Mesenchymal stem cell (in vitro differentiated cells and primary cell): ENCODE measurements at places on chromosomes 12 and 14.

DNA sequence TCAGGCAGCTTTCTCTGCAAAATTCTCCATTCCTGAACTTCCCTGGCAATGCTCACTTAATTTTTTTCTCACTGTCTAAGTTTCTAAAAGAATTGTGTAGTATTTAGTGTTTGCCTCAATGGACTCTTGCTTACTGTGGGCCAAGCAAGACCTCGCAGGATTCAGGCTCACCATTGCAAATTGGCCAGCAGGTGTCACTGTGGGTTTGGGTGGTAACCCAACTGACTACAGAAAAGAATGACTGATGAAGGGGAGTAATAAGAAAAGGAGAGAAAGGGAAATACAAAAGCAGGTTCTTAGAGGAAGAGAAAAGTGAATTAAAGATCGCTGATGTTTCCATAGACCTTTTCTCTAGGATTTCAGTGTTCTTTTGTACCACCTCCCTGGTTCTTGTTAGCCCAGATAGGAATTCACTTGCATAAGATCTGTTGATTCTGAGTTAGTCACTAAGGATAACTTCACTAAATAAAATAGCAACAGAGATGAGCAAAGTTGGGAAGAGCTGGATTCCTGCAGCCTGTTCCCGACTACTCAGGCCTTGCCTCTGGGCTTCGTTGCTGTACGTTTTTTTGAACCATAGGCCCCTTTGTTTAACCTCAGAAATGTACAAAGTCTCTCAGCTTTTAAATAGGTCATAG lies 386.5 kb upstream of the DDHD1 start:
- peak; percentile 88 for DNase-seq

- DNase-seq: no peak
These were observed 11.7 kb upstream of the SLC17A8 start for GRCh38 chr12:100345020-100345767.

DNA sequence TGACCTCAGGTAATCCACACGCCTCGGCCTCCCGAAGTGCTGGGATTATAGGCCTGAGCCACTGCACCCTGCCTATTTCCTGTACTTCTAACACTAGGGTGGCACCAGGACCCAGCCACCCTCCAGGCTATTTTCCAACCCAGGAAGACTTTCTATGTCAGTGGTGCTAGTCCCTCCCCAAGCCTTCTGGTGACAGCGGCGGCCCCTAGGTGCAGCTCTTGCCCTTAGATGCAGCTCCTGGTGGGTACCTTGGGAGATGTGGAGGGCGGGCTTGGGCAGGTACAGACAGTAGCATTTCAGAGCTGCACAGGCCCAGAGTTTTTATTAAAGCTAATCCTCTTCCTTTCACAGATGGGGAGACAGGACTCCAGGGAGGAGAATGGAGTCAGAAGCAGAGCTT lies 62.8 kb downstream of the SRRM4 start:
- no peak for DNase-seq

DNA sequence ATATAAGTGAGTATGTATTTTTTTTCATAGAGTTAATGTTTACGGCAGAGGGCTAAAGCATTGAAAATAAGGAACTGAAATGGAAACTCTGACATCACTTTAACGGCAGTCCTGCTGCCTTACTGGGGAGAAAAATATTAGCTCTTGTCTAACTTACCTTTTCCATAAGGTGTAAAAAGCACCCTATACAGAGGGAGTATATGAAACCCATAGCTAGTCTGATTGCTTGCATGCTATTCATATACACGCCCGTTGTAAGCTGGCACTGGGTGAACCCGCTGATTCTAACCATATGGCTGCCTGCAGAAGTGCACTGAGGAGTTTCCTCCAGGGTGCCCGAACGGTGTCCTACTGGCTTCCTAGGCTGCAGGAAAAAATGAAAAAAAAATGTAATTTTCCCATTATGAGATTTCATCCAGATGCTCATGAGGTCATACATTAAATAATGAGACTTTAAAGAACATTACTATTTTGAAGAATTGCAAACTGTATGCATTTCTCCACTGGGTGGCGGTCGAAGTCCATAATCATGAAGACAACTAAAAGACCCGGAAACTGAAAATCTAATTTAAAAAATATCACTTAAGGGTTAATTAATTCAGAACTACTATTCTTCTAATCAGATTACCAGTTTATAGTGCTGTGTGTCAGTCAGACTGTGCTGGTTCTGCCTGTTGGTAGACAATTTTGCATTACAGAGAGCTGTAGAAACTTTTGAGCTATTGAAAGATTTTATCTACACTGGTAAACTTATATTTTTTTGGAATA lies 144.7 kb downstream of the ALX1 start:
- peak; percentile 42 for DNase-seq

DNA sequence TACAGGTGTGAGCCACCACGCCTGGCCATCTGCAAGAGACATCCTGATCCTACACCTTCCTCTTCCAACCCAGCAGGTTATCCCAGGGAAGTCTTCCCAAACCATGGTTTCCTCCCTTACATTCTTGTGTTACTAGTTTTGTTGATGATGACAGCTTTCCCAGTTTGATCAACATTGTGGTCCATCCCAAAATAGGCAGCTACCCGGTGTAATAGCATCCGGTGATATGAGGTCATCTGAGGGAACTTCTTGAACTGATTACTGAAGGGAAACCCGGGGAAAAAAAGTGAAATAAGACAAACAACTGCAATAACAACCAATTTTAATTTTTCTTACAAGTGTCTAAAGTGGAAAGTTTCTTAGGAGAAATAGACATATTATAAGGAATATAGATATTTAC lies 45.3 kb upstream of the STAC3 start:
- no peak for DNase-seq

DNA sequence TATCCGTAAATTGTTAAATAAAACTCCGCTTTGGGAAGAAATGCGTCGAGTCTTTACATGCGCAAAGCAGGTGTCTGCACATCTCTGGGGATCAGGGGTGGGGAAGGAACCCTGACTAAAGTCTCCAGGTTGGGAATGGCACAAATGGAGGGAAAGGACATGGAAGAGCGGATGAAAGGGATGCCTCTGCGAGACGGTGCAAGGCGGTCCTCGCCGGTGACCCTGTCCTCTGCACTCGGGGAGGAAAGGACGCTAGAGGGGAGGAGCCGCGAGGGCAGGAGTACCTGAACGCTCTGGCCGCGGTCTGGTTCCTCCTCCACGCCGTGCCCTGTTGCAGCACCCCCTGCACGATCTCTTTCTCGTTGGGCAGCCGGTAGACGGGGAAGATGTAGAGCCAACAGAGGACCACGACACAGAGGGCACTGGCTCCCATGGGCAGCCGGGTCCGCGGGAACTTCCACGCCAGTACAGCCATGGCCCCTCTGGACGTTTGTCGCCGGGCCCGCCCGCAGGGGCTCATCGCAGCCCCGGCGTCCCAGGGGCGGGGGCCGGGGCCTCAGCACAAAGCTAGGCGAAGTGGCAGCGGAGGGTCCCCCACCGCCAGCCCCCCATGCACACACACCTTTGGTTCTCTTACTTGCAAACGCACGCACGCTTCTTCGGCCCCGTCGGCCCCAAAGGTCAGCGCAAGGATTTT lies 646 bp downstream of the ST8SIA1 start:
- no peak for DNase-seq

GRCh38 chr12:70482764-70483163 lies 116.7 kb downstream of the KCNMB4 start:
- no peak for DNase-seq

DNA sequence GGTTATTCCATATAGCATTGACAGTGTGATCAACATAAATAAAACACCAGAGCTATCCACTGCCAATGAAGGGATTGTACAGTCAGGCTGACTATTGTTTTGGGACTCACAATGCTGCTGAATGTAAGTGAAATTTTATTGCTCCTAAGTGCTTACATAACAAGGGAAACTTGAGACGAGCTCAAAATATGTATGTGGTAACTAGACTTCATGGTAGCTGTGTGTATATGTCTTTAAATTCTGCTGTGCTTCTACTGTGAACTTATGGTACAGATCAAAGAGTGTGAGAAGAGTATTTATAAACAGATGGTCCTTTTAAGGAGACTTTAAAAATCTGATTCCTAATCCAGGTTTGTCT lies 6.9 kb downstream of the FLRT2 start:
- DNase-seq: peak; percentile 34

DNA sequence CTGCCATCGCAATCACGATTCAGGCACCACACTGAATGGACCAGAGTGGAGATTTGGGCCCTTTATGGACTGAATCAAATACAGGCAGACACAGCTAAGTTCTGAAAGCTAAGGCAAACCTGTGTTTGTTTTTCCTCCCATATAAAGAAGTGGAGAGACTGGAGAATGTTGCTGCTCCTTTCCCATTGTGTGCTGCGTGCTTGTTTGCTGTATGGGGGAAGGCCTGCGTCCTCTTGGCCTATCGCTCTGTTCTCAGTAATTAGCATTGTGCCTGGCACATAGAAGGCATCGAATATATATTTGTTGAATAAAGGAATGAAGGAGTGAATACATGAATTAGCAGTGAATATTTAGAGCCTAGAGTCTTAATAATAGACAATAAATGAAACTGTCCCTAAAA lies 12.4 kb downstream of the ST8SIA1 start:
- DNase-seq: no peak

GRCh38 chr14:94598816-94599655 lies 13.2 kb upstream of the SERPINA3 start:
- DNase-seq: peak; percentile 69

DNA sequence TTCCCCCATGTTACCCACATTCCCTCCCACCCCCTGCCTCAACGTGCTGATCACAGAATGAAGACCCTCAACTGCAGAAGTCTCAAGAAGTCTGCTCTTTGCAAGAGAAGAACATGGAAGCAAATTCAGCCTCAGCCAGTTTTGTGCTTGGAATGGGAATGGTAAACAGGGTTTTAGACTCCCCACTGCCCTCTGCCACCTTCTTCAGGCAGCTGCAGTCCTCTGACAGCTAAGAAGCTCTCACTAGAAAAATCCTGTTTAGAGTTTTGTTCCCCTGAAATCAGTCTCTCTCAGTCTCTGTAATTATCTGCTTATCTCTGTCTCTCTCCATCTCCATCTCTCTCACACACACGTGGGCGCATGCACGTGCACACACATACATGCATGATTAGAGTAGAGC lies 85.4 kb downstream of the CRACR2A start:
- no peak for DNase-seq

GRCh38 chr14:72350215-72350614 lies 418.0 kb downstream of the RGS6 start:
- DNase-seq: no peak

DNA sequence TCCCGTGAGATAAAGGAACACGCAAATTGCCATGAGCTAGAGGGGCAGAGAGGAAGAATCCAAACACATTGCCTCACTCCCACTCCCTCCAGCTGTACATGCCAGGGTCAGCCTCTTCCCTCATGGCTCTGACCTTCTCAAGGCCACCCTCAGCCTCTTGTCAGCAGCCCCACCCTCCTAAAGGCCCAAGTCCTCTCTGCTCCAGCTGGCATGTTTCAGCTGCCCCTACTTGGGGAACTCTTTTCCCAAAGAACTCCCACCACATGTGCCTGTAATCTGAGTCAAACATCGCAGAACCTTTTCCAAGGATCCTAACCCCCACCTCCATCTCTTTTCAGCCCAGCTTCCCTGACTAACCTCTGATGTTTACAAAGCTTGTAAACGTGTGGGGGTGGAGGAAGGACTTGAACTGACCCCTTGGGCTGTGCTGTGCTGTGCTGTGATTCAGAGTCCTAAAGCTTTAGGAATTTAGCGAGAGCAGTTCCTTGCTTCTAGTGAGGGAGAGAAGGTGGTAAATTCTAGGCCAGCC lies 7.3 kb upstream of the CACNB3 start:
- peak; percentile 93 for DNase-seq

- peak; percentile 75 for DNase-seq
These were observed 13.7 kb upstream of the TCTN1 start for GRCh38 chr12:110600254-110600653.

DNA sequence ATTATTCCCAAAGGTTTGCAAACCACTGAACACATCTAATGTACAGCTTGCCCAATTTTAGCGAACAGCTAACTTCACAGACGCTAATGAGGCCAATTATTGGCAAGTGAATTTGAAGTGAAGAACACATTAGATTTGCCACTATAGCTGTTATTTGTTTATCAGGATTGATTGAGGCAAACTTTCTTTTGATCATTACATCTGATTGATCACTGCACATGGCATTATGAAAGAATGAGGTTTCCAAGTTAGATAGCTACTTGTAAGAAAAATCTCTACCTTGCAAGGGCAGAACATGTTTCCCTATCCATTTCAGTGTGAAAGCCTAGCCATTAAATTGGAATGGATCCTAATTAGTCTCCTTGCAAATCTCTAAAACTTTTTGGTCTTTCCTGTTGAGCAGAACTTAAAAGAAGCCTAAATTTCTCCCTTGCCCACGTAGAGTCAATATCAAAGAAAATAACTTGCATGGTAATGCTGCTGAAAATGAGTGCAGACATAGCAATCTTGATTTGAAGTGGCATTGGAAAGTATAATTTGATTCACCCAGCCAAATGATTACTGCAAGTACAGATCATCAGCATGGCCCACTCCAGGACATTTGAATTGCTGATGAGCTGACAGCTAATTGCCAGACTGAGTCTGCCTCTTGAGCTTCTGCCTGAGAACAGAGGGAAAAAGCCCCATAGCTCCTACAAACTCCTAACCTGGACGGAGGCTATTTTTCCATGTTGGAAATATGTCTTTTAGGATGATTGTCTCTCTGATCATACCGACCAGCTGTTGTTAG lies 98.6 kb downstream of the TPH2 start:
- DNase-seq: no peak

DNA sequence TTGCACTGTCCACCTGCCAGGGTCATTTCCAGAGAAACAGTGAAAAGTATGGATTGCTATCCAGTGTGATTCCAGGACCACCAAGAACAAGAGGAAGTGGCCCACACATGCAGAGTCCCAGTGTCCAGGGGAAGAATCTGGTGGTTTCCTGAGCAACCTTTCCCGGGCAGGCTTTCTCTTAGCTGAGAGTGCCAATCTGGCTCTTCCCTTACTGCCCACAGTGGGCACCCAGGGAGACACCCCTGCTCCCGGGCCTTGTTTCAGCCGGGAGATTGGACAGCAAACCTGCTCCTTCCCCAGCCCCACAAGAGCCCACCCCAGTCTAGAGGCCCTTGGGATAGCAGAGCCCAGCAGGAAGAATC lies 62.1 kb downstream of the VWF start:
- DNase-seq: no peak

GRCh38 chr12:27064397-27065342 lies 17.7 kb downstream of the C12orf71 start:
- DNase-seq: no peak

DNA sequence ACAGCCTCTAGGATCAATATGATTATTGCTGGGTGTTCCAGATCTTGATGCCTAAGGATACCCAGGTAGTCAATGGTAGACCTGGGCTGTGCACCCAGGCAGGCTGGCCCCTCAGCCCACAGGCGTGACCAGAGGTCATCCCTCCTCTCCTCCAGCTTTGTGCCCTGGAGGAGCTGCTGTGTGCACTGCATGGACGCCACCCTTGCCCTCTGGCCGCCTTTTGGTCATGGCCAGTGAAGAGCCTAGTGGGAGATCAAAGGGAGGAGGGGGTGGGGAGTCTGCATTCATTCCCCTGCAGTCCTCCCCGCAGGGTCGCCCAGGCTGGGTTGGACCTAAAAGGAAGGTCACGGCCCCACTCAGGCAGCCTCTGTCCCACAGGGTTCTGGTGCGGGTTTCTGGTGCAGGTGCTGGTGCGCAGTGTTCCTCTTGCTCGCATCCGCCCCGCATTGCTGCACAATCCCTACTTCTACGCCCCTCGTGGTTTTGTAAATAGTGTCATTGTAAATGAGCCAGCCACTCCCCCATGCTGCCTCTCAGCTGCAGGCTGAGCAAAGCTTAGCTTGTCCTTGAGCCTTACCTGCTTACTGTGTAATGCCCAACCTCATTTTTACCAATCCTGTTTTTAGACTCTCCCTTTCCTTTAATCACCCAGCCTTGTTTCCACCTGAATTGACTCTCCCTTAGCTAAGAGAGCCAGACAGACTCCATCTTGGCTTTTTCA lies 55.3 kb downstream of the PSMA6 start:
- no peak for DNase-seq

GRCh38 chr12:77609016-77609415 lies 221.7 kb upstream of the NAV3 start:
- DNase-seq: no peak
